Activated CD8-positive, alpha-beta T cell treated with anti-CD3 and anti-CD28 coated beads, Interleukin-2, amount 10 ng/mL, durations not matched to agents 7 days and 5 days (primary cell): ENCODE measurements at places on chromosomes 4 and X.

GRCh38 chr4:48899432-48899749 lies 7.2 kb downstream of the OCIAD2 start:
- peaks cover 69% of the 10 kb centered on the region for H3K36me3 ChIP-seq
- no peak for DNase-seq
- peaks cover 29% of the 10 kb centered on the region for H3K4me1 ChIP-seq
- H3K27ac ChIP-seq = peak overlapping the region; percentile 18

DNA sequence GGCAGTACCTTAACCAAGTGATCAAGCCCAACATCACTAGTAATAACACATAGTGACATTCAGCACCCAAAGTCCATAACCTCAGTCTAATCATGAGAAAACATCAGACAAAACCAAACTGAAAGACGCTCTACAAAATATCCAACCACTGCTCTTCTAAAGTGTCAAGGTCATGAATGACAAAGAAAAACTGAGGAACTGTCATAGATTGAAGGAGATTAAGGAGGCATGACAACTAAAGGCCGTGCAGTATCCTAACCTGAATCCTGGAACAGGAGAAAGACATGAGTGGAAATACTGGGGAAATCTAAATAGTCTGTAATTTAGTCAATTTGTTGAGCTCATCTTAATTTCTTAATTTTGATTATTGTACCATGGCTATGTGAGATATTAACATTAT lies 38.2 kb upstream of the EXOC1L start:
- no peaks in the 10 kb centered on the region for H3K36me3 ChIP-seq
- H3K27ac ChIP-seq = no peak overlapping the region
- H3K4me1 ChIP-seq = no peaks in the 10 kb centered on the region
- no peak for DNase-seq
- peaks cover 6% of the 10 kb centered on the region for H3K27me3 ChIP-seq
- no peak overlapping the region for H3K4me3 ChIP-seq

DNA sequence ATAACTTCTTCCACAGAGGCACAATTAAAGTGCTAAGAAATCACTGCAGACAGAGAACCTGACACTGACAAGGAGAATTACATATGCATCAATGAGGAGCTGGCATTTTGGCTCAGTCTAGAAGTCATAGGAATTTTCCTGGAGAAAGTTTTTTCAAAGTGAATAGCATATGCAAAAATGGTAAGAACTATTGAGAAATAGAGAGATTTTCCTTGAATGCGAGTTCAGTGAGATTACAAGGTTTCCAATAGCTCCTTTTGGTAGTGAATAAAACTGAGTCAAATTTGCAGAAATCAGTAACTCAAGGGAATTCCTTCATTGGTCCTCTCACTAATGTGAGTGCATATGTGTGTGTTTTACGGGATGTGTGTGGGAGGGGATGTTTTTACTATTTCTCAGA lies 557.5 kb downstream of the PPARGC1A start:
- H3K27me3 ChIP-seq = no peaks in the 10 kb centered on the region
- DNase-seq = no peak
- peaks cover 24% of the 10 kb centered on the region for H3K4me1 ChIP-seq
- no peak overlapping the region for H3K4me3 ChIP-seq
- no peak overlapping the region for H3K27ac ChIP-seq

DNA sequence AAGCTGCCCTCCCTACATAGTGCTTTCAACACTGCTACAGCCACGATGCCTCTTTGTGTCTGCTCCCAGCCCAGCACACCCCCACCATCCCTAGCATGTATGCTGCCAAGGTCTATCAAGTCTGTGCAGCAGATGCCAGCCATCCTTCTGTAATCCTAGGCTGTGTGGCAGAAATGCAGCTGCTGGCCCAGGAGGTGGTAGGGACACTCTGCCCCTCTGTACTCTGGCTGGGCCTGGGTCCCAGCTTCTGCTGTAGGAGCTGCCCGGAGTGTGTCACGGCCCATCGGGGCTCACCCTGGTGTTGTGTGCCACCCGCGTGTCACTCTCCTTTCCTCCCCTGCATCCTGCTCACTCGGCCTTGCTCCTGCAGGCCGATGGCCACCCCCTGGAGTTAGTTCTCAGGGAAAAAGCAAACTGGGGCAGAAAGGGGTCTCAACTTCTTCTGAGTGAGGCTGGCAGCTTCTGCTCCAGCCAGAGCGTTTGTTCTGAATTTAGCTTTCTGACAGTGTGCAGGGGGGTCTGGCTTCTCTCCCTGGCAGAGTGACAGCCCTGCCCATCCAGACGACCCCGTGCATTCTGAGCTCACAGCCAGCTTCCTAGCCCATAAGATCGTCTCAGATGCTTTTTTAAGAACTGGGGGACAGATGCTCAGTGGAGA lies 22.7 kb downstream of the PSAPL1 start:
- H3K4me1 ChIP-seq = no peaks in the 10 kb centered on the region
- no peak overlapping the region for H3K4me3 ChIP-seq
- DNase-seq = no peak
- H3K27ac ChIP-seq = no peak overlapping the region

DNA sequence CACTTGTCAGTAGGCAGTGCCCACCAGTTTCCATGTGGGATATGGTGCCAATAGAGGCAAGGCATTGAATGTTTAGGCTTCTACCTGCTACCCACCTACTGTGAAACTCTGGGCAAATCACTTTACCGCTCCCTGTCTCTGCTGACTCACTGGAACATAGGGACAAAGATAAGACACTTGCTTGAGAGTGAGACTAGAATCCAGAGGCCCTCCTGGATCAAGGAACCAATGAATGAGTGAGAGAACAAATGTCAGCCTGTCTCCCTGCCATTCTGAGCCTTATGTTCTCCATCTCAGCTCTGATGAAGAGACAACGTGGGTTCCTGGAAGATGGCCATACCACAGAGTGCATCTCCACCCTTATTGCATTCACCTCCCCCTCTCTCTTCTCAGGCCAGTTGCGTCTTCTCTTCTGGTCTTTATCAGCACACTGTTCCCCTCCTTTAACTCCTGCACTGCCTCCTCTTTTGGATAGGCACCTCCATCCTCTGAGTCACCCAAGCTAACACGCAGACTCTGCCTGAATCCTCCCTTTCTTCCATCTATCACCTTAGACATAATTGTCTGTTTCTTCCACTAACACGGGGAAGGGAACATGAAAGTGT lies 15.4 kb upstream of the PRRG3 start:
- no peak overlapping the region for H3K4me3 ChIP-seq
- H3K36me3 ChIP-seq = no peaks in the 10 kb centered on the region
- H3K27me3 ChIP-seq = peaks cover 2% of the 10 kb centered on the region
- peaks cover 8% of the 10 kb centered on the region for H3K4me1 ChIP-seq
- no peak for DNase-seq

GRCh38 chr4:138251938-138252337 lies 9.8 kb upstream of the SLC7A11 start:
- DNase-seq = no peak
- H3K4me1 ChIP-seq = peaks cover 2% of the 10 kb centered on the region
- H3K27me3 ChIP-seq = peaks cover 3% of the 10 kb centered on the region
- no peaks in the 10 kb centered on the region for H3K36me3 ChIP-seq
- H3K4me3 ChIP-seq = no peak overlapping the region

- H3K36me3 ChIP-seq = peaks cover 4% of the 10 kb centered on the region
- no peaks in the 10 kb centered on the region for H3K27me3 ChIP-seq
- H3K27ac ChIP-seq = peak overlapping the region; percentile 86
- DNase-seq = no peak
- H3K4me1 ChIP-seq = peaks cover 12% of the 10 kb centered on the region
Measured at GRCh38 chrX:101931136-101931487, 715 bp downstream of the ZMAT1 start.

- no peaks in the 10 kb centered on the region for H3K36me3 ChIP-seq
- H3K27me3 ChIP-seq = no peaks in the 10 kb centered on the region
Measured at GRCh38 chrX:37961118-37961517, 45.2 kb upstream of the SYTL5 start.

GRCh38 chrX:133555782-133556458 lies 140.6 kb upstream of the GPC4 start:
- H3K4me1 ChIP-seq = no peaks in the 10 kb centered on the region
- no peak overlapping the region for H3K27ac ChIP-seq
- no peaks in the 10 kb centered on the region for H3K36me3 ChIP-seq
- no peak for DNase-seq

DNA sequence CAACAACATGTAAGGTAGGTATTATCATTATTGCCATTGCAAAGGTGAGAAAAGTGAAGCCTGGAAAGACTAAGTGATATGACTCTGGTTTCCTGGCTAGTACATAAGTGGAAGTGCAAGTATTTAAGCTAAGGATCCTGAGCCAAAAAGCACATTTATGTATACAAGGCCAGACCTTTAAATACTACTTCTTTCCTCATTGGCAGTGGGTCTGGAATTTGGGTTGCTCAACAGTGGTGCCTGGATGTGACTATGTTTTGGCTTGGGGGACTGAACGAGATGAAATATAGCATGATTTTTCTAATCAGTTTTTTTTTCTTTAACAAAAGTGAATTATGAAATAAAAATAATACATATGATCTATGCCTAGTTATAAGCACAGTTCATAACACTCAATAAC lies 7.4 kb upstream of the FGF13 start:
- no peaks in the 10 kb centered on the region for H3K4me1 ChIP-seq
- no peak for DNase-seq
- H3K4me3 ChIP-seq = no peak overlapping the region
- no peaks in the 10 kb centered on the region for H3K36me3 ChIP-seq
- H3K27ac ChIP-seq = no peak overlapping the region

GRCh38 chr4:18859468-18859867 lies 837.9 kb upstream of the LCORL start:
- H3K4me1 ChIP-seq = no peaks in the 10 kb centered on the region
- H3K36me3 ChIP-seq = no peaks in the 10 kb centered on the region
- no peak overlapping the region for H3K27ac ChIP-seq
- H3K27me3 ChIP-seq = no peaks in the 10 kb centered on the region
- no peak for DNase-seq

DNA sequence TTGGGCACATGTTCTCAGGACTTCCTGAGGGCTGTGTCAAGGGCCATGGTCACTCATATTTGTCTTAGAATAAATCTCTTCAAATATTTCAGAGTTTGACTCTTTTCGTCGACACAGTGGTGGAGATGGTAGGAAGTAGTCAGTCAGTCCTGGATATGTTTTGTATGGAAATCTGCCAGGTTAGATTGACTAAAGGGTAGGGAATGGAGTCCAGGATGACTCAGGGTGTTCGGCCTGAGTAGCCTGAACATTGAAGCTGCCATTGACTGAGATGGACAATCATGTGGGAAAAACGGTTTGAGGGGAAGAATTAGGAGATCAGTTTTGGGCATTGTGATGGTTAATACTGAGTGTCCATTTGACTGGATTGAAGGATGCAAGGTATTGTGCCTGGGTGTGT lies 177.1 kb upstream of the CENPE start:
- H3K4me3 ChIP-seq = no peak overlapping the region
- H3K27me3 ChIP-seq = no peaks in the 10 kb centered on the region
- H3K27ac ChIP-seq = no peak overlapping the region
- H3K36me3 ChIP-seq = no peaks in the 10 kb centered on the region
- H3K4me1 ChIP-seq = no peaks in the 10 kb centered on the region

DNA sequence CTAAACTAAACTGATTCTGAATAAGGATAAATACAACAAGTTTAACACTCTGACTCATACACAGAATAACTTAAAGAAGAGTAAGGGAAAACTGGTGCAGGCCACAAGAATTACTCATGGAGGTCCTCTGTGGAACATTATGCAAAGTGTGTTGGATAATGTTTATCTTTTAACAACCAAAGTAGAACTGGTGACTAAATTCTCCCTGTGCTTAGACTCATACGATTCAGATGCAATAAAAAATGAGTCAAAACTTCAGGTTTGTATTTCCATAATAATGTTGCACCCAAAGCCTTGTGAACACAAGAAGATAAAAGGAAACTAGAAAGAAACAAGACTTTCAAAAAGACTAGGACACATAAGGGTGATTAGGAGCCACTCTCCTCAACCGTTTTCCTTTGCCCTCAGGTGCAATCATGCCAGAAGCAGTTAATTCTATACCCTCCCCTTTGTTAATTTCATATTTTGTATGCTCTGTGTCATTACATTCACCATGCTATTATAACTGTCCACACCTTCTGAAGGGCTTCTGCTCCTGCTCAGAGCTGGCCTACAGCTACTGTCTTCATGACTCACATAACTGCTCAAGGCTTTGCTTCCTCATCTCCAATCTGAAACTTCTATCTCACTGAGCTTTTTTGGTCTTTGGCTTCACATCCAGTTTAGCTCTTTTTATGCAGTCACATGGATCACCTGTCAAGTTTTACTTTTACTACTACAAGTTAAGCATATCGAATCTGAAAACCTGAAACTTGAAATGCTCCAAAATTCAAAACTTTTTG lies 60.2 kb downstream of the KCNIP4 start:
- H3K27ac ChIP-seq = no peak overlapping the region
- no peak overlapping the region for H3K4me3 ChIP-seq

DNA sequence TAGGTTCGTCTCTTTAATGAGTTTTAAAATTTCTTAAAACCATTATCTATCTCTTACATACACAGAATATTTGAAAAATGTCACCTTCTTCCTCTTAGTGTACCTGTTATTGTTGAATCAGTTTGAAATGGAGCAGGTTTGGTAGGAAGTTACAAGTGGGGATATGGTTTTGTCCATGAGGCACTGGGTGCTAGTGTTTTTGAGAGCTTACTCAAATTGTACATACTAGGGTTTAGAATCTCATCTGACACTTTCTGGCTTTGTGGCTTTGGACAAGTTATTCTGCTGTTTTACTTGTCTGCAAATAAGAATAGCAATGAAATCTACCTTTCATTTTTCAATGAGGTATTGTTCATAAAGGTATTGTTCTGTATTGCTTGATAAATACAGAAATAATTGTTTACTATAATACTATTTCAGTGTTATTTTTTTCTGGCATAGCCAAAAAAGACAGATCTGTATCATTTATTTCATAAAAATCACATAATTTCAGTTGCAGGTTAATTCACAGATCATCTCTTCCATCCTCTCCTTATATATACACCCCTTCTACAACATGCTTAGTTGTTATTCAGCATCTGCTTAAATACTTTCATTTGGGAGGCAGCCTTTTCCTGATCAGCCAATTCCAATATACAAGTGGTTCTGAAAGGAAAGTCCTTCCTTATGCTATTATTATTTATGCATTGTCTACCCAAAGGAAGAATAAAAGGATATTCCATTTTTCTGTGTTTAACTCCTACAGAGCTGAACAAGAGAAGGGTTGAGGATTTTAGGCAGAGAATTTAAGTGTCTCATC lies 13.3 kb downstream of the NCAPG start:
- H3K36me3 ChIP-seq = peaks cover 68% of the 10 kb centered on the region
- H3K27me3 ChIP-seq = no peaks in the 10 kb centered on the region
- no peak for DNase-seq
- H3K4me1 ChIP-seq = peaks cover 15% of the 10 kb centered on the region

DNA sequence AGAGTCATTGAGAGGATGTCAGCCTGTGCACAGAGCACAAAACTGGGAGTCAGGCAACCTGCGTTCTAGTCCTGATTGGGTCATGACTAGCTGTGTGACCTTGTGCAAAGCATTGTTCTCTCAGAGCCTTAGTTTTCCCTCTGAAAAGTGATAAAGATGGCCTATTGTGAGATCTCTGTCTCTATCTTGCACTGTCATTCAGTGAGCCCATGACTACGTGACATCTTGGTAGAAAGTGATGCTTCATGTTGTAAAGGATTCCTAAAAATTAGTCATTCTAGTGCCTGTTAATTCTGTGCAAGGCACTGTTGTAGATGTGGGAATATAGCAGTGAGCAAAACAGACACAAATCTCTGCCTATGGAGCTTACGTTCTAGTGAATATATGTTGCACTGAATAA lies 2.5 kb downstream of the PGRMC1 start:
- no peak overlapping the region for H3K27ac ChIP-seq
- DNase-seq = no peak
- H3K4me1 ChIP-seq = peaks cover 38% of the 10 kb centered on the region
- peak overlapping the region; percentile 40 for H3K4me3 ChIP-seq
